ENCODE measurements at places on chromosomes 1 and 21.
A peak's percentile ranks its signal among the peaks of the same experiment; 100 is the strongest.

GRCh38 chr1:197137322-197137721, 9.1 kb downstream of the ASPM start:
- DNase-seq = no peak

GRCh38 chr1:54318246-54318814, 87.9 kb downstream of the SSBP3 start:
- no peak for DNase-seq

- no peak for DNase-seq
Observed at GRCh38 chr1:70586046-70586445, 175.0 kb downstream of the CTH start.

- DNase-seq = no peak
Observed at GRCh38 chr1:203048086-203048485, 21.8 kb downstream of the PPFIA4 start.

DNA sequence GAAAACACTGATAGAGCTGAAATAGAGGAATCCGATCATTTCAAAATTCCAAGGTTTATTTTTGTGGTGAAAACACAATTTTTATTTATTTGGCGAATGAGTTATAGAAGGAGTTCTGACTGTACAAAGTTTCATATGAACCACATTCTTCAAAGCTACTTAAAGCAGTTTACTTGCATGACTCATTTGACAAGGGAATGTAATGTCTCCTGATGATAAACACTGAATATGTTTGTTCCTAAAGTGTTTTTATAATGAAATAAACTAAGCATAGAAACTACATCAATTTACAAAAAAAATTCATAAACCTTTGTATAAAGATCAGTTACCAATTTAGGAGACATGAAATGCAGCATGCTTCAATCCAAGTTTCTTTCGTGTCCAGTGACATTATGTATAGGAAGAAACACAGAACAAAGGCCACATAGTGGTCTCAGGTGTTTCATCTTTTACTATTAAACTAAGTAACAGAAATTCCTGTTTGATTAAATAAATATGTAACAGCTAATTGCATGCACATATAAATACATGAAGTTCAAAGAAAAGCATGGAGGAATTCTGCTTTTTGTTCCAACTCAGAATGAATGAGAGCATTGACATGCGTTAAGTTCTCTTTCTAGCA, 2.5 kb downstream of the PRKACB start:
- DNase-seq = no peak

DNA sequence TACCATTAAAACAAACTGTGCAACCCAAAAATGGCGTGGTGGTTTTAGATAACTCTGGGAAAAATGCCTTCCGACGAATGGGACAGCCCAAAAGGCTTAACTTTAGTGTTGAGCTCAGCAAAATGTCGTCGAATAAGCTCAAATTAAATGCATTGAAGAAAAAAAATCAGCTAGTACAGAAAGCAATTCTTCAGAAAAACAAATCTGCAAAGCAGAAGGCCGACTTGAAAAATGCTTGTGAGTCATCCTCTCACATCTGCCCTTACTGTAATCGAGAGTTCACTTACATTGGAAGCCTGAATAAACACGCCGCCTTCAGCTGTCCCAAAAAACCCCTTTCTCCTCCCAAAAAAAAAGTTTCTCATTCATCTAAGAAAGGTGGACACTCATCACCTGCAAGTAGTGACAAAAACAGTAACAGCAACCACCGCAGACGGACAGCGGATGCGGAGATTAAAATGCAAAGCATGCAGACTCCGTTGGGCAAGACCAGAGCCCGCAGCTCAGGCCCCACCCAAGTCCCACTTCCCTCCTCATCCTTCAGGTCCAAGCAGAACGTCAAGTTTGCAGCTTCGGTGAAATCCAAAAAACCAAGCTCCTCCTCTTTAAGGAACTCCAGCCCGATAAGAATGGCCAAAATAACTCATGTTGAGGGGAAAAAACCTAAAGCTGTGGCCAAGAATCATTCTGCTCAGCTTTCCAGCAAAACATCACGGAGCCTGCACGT, 82.1 kb downstream of the PRDM2 start:
- no peak for DNase-seq

DNA sequence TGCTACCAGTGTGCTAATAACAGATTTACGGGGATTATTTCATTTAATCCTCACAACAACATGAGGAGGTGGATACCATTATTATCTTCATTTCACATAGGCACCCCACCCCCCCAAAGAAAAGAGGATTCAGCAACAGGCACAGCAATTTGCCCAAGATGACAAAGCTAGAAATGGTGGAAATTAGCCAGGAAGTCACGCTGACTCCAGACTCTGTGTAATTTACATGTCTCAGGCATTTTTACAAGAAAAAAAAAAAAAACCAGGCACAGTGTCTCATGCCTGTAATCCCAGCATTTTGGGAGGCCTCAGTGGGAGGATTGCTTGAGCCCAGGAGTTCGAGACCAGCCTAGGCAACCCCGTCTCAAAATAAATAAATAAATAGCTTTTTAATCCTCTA, 37.5 kb upstream of the PRDM2 start:
- no peak for DNase-seq

DNA sequence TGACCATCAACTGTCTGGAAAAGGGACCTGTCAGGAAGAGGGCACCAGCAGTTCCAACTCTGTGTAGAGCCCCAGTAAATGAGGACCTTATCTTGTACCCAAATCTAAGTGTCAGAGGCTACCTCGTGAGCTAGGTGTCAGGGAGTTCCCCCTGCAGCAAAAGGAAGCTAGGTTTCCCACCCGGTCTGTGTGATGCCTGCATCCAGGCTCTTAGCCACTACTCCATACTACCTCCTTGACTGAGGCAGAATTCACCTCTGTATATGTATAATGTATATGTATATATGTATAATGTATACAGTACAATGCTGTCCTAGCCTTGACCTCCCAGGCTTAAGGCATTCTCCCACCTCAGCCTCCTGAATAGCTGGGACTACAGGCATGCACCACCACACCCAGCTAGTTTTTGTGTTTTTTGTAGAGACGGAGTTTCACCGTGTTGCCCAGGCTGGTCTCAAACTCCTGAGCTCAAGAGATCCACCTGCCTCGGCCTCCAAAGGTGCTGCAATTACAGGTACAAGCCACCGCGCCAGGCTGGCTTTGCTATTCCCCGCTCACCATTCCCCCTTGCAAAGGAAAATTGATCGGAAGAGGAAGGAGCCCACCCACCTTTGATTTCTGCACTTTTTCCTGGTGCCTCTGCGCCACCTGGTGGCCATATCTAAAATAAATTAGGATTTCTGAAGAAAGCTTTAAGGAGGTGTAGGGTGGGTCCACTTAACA, 15.7 kb upstream of the LUZP1 start:
- DNase-seq = no peak

DNA sequence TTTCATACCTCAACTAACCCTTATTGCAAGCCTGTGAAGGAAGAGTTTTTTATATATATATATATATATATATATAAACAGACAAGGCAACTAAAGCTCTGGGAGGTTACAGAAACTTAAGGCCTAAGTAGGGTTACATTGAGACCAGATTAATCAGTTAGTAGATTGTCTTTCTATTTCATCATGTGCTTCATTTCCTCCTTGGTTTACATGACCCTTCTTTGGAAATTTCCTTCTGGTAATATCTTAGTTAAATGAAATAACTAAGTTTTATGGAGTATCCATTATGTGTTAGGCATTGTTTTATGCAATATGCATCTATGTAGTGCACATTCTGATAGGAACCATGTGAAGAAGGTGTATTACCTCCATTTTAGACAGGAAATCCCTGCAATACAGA, 112.7 kb downstream of the FGGY start:
- DNase-seq = no peak

DNA sequence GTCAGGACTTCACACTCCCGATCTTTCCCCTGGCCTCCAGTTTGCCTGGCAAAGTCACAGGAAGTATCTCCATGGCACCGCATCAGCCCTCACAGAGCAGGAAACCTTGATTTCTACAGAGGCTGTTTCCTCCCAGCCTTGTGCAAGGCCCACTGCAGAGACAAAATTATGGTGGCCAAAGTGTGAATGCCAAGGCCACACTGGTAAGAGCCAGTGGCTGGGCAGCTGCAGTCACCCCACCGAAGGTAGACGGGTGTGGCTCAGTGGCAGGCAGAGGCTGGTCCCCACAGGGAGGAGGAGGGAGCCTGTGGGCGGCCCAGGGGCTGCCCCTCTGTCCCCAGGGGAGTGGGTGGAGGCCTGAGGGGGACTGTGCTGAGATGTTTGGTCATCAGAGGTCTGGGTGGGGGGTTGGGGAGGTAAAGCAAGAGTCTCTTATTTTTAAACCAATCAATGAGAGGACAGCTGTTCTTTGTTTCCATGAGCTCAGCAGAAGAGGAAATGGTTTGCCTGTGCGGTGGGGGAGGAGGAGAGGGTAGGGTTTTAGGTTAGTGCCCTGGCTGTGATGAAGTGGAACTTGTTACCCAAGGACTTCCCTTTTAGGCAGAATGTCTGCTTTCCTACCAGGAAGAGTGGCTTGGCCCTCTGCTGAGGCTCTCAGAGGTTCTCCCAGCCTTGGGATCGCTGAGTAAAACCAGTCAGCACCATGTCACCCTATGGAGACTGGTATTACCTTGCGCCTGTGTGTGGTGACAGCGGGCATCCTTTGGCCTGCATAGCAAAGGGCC, 18.0 kb upstream of the BTG2 start:
- peak; percentile 96 for DNase-seq

DNA sequence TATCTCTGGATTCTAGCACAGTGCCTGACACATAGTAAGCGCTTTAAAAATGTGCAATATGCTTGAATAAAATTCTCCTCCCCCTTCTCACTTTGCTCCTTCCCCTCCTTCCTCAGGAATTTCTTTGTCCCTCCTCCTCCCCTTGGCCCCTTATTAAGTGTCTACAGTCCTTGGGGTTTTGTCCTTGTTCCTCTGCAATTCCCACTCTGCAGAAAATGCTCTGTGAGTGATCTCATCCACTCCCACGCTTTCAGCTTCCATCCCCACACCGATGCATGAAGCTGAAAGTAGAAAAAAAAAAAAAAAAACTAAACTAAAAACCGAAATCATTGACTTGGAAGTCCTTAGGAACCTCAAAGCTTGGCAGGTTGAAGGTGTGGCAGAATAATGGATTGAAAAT, 273.6 kb downstream of the RRAGC start:
- no peak for DNase-seq

GRCh38 chr1:227734546-227734855, 601 bp downstream of the JMJD4 start:
- no peak for DNase-seq

DNA sequence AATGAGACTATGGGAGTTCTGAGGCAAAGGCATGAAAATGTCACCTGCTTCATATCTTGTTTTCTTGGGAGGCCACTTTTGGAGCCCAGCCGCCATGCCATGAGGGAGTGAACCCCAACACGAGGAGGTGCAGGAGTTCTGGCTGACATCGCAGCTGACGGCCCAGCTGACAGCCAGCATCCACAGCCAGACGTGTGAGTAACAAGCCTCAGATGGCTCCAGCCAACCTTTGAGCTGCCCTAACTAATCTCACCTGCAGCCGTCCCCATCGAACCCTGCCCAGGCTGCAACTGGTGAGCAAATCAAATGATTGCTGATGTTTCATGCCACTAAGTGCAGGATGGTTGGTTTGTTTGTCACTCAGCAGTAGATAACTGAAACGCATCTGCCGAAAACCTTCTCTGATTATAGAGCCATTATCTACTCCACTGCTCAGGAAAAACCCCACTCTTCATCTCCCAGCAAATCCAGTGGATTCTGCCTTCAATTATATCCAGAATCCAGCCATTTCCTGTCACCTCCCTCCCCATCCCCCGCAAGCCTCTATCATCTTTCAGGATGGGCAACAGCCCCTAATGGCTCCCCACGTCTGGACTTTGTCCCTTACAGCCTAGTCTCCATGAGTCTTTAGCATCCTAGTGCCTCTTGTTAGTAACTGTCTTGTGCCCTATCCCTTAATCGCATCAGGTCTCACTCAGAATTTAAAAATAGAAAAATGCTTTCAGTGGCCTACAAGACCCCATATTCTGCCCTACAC, 18.5 kb upstream of the RAB4A start:
- DNase-seq = no peak

GRCh38 chr1:231139125-231139649, 22.7 kb upstream of the TRIM67 start:
- no peak for DNase-seq
